ENCODE measurements at places on chromosomes 2 and 18. TPM values are rescaled to one million over a fixed set of nuclear protein-coding genes. Genes with fewer than 3 reads are reported as not detected.

The CRACDL gene
- 1.4 TPM for total RNA-seq

The RSAD2 gene
- total RNA-seq: 0.53 TPM

The OXER1 gene
- total RNA-seq: not detected

The TUBB8B gene
- total RNA-seq: not detected

The SLC9A4 gene
- total RNA-seq: 0.13 TPM

The CNRIP1 gene
- total RNA-seq: not detected

The EPB41L3 gene
- 0.53 TPM for total RNA-seq

The CYS1 gene
- 0.26 TPM for total RNA-seq

The LBH gene
- 6.9 TPM for total RNA-seq

The ACMSD gene
- total RNA-seq: not detected

The SAG gene
- not detected for total RNA-seq

The ARHGAP28 gene
- 0.26 TPM for total RNA-seq

The POLR1A gene
- 9.7 TPM for total RNA-seq

The NEURL3 gene
- total RNA-seq: not detected

The EFHD1 gene
- total RNA-seq: not detected

The BCL11A gene
- 3.6 TPM for total RNA-seq

Measured in bronchial epithelial cell (primary cell).